ENCODE measurements at places on chromosomes 1 and 21.

DNA sequence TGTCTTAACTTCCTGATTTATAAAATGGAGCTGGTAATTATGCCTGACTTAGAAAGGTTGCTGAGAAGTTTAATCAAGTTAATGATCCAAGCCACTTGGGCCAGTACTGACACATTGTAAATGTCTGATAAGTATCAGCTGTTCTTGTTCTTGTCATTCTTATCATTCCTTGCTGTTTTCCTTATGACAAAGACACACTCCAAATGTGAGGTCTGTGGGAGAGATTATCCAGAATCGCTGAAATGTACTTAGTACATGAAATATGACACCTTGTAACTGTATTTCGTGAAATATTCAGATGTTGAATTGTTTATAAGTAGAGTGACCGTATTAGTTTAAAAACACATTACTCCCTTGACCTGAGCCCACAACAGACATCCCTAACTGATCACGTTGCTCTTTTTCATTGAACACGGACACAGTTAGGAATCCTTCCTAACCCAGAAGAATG, 6.1 kb downstream of the AADACL4 start:
- DNase-seq: no peak

GRCh38 chr1:93813076-93813475, 65.9 kb downstream of the DNTTIP2 start:
- no peak for DNase-seq

- DNase-seq: no peak
Observed at GRCh38 chr1:225695578-225696337, 42.8 kb upstream of the ENAH start.

DNA sequence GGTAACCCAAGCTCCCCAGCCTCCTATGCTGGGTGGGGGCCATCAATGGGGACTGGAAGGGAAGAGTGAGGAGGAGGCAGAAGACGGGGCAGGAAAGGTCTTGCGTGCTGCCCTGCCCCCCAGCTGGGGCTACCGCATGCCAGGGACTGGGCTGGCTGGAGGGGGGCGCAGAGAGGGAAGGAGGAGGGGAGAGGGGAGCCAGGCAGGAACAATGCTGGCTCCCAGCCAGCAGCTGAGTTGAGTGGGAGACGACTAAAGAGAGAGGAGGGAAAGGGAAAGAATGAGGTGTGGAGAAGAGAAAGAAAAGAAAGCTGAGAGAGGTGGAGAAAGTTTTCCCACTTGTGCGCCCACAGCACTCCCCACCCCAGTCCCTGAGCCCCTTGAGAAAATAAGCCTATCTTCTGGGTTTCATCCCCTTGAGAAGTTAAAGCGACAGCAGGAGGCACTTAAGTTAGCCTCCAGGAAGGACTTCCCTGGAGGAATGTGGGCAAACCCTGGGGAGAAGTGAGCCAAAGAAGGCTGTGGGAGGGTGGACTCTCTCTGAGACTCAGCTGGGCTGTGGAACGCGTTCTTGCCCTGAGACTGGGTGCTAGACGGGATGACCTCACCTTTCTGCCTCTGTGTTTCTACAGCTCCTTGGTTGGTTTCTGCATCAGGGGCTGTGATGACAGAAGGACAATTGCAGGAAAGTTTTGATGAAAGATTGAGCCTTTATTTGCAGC, 12.9 kb upstream of the NES start:
- DNase-seq: peak; percentile 45

DNA sequence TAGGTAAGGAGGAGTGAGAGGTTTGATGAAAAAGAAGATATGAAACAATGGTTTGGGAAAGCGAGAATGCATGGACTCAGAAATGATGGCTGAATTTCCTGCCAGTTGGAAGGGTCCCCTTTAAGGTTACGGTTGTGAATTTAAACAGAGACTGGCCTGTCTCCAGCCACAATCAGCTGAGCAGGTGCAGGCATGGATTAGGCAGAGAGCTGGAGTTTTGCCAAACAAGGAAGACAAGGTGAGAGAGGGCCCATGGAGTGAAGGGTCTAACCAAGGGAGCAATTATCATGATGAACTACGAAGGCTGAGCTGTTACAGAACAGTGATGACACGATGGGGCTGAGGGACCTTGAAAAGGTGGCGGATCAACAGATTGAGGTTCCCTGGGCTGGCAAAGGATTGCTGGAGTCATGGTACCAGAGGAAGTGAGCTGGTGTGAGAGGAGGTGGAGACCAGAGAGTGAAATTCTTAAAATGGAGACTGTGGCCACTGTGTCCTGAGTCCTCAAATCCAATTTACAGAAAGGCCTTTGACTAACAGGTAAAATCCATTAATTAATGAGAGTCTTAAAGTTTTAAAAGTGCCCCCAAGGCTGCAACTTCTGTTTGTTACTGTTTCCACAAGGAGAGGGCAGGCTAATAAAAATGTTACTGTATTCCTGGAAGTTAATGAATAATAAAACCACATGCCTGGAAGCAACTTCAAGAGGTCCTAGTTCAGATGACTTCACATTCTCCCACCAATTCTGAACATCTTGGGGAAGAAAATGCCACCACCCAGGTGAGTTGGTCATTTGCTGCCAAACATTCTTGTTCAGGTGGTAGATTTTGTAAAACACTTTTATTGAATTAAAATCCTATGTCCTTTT, 41.5 kb downstream of the LHX9 start:
- DNase-seq: no peak

DNA sequence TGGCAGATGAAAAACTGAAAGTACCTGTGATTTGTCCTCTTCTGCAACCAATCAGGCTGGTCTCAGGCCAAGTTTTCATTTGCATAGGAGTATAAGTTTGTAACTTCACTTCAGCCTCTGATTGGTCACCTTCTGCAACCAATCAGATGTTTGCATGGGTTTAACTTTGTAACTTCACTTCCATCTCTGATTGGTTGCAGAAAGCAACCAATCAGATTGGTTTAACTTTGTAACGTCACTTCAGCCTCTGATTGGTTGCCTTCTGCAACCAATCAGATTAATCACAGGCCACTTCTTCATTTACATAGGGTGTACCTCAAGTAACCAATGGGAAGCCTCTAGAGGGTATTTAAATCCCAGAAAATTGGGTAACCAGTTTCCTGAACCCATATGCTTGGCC, 18.9 kb upstream of the TUT4 start:
- DNase-seq: no peak

DNA sequence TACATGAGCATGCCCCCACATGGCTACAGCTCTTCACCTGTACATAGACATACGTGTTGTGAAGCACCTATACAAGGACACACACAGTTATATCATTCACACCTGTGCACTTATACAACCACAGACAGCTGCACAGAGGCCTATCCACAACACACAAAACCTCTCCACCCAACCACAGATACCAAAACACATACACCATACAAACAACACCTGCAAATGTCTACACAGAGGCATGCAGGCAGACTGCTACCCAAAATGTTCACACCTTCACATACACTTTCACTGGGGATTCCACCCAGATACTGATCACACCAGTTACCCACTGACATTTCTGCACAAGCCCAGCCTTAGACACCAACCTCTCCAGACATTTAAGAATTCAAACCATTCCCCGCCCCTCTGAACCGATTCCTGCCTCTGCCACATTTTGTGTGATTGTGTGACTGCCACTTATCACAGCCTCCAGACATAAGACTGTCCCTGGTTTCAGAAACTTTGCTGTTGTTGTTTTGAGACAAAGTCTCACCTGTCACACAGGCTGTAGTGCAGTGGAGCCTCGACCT, 2.0 kb downstream of the C1orf232 start:
- DNase-seq: no peak

- no peak for DNase-seq
Observed at GRCh38 chr1:62336638-62336994, 17.4 kb upstream of the KANK4 start.

DNA sequence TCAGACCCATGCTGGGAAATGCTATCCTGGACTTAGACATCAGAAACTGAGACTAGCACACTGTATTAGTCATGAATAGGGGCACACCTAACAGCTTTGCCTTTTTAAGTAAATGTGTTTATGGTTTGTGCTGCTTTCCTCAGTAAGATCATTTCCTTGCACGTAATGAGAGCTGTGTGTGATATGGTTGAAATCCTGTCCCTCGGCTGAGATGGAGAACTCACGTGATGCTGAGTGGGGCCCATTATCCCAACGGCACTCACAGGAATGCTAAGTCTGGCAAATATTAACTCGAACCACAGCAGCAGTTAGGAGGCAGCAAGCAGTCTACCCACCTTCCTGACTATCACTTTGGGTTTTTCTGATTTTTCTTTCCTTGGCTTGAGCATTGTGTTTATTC, 38.2 kb downstream of the BCL9 start:
- no peak for DNase-seq

GRCh38 chr21:44568261-44568660, 5.3 kb upstream of the KRTAP10-4 start:
- no peak for DNase-seq

DNA sequence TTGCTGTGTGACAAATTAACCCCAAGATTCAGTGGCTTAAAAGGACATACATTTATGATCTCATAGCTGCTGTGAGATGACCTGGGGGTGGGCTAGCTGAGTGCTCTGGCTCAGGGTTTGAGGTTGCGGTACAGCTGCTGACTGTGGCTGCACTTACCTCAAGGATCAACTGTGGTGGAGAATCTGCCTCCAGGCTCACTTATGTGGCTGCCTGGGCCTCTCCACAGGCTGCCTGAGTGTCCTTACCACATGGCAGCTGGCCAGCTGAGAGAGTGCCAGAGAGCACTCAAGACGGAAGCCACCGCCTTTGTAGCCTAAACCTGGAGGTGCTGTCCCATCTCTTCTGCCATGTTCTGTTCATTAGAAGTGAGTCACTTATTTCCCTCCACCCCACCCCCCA, 5.7 kb downstream of the LRRC71 start:
- peak; percentile 41 for DNase-seq

GRCh38 chr21:15283789-15284188, 219.0 kb upstream of the NRIP1 start:
- no peak for DNase-seq

GRCh38 chr1:11062965-11063401, 3.2 kb upstream of the SRM start:
- no peak for DNase-seq

- DNase-seq: no peak
Observed at GRCh38 chr1:152462636-152463035, 48.0 kb upstream of the LCE5A start.

GRCh38 chr1:89672489-89673183, 39.7 kb downstream of the LRRC8C start:
- DNase-seq: no peak

- DNase-seq: no peak
Observed at GRCh38 chr21:42093991-42094421, 22.9 kb downstream of the UMODL1 start.

GRCh38 chr1:152148051-152148450, 11.0 kb downstream of the RPTN start:
- DNase-seq: no peak

GRCh38 chr21:42924433-42924751, 1.0 kb downstream of the ERVH48-1 start:
- peak; percentile 61 for DNase-seq

DNA sequence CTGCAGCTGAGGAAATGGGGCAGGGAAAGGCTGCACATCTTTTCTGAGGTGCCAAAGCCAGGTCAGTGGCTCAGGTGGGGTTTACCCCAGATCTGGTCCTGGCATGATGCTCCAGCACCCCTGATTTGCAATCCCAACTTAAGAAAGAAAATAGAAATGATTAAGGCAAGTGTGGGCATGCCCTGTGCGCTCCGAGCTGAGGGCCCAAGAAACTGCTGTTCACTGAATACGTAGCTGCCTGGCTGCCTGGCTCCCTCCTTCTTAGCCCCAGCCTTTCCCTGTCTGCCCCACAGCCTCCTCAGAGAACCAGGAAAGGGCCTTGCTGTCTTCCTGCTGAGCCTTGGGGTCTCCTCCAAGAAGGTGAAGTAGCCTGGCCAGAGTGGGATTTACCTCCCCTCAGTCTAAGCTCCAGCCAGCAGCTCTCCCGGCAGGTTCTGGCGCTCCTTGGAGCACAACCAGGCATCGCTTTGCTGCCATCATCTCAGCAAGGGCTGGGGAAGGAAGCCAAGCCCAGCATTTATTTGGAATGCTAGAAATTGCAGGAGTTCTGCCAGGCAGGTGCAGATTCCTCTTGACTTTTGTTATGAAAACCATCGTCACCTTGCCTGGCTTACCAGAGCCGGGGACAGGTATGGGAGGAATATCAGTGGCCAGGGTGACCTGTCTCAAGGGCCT, 51.3 kb upstream of the SELENON start:
- DNase-seq: no peak

GRCh38 chr1:197024460-197024859, 42.6 kb downstream of the F13B start:
- DNase-seq: no peak

GRCh38 chr1:155942578-155943141, 1.2 kb downstream of the RXFP4 start:
- DNase-seq: no peak

DNA sequence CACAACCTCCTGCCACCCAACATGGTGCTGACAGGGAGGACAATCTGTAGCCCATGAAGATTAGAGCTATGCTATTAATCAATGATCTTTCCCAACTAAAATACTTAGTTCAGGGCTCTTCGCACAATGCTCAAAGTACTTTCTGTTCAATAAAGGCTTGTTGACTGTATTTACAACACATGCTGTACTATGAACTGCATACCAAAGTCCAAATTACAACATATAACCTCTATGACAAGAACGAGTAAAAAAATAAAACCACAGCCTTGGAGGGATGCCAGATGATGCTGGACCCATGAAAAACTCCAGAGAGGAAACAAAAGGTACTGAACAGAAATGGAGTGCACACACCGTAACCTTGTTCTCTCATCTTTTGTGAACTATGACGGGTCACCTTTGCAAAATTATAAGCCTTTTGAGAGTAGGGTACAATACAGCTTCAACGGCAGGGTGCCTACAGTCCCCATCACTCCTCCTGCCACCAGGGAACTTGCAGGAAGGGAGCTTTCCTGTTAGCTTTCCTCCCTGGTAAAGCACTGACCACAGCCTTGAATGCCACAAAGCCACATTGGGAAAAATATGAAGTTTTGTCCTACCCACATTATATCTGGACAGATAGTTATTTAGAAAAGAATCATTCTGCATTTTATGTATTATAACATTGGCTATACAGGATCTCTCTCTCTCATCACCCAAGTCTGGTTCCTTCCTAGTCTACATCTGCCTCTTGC, 175.6 kb downstream of the NRIP1 start:
- DNase-seq: no peak

DNA sequence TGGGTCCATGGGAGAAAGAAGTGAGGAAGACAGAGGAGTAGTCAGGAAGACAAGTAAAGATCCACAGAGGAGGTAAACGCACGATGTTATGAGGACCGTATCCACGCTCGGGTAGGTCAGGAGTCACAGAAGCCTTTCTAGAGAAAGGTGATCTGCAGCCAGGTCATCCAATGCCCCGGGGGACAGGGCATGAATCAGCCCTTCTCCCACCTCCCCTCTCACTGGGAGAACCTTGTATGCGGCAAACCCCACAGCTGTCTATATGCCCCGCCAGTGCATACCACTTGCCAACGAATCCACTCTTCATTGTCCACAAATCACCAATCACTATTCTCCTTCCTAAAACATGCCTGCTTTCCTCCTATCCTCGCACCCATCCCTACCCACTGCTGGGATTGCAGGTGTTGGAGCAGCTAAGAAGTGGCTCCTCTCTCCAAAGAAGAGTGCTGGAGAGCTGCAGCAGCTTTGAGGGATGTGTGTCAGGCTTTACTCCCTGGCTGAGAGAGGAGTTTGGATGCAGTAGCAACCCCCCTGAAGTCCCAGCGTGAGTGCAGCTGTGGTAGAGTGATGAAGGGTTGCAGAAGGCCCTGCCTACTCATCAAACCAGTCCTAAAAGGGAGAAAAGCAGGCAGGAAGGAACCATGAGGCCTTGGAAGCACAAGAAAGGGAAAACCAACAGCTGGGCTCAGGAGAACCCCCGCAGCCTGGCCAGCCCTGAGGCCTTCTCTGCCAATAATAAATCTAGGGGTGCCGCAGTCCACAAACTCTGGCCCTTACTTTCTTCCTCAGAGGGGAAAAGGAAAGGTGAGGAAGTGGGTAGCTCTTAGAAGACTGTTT, 102.2 kb upstream of the GADD45A start:
- peak; percentile 51 for DNase-seq
